Kasumi-1 (cell line): ENCODE measurements at places on chromosomes 1 and 21.
A peak's percentile ranks its signal among the peaks of the same experiment; 100 is the strongest.

DNA sequence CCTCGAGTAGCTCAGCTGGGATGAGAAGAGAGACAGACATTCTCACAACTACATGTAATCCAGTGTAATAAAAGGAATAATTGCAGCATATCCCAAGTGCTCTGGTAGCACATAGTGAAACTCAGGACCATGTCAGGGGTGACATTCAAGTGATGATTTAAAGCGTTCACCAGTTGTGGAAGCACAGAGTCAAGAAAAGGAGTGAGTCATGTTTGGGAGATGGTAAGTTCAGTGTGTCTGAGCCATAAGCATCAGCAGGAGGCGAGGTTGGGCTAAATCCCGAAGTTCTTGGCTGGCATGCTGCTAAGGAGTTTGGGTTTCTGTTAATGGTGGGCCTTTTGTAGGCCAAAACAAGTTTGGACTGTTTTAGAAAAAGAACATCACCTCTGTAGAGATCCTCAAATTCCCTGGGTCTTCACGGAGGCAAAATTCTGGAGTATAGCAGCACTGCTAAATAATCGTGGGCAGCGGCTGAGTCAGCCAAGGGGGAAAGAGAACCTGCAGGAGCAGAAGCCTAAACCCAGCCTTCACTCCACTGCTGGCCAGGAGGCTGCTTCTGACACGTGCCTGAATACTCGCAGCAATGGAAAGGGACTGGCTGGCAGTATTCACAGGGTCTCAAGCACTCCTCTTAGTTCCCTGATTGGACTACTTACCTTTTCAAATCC is 7.2 kb upstream of the NHLH1 start:
- DNase-seq = no peak

DNA sequence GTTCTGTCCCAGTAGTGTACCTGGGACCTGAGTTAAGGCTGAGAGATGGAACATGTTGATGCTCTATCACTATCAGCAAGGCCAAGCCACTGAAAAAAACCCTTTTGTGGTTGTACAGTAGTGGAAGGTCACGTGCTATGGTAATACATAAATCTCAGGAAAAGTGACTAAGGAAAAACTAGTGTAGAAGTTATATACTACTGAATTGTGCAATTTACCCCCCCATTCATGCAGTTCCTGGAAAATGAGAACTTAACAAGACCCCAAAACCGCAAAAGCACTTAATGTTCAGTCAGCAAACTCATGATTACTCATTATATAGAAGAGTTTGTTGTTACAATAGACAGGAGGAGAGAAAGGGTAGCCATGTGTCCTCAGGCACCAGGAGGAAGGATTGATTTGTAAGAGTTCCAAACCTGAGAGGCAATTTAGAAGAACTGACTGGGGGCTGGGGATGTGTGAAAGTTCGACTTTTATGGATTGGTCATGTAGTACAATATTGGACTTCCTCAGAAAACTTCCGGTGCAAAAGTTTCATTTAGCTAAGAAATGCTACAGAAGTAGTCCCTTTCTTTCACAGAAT is 91.6 kb downstream of the RGL1 start:
- DNase-seq = peak; percentile 76

GRCh38 chr1:203511930-203512329 is 18.0 kb downstream of the OPTC start:
- DNase-seq = no peak

- no peak for DNase-seq
These were observed 36.9 kb downstream of the WDR64 start for GRCh38 chr1:241688940-241689368.

DNA sequence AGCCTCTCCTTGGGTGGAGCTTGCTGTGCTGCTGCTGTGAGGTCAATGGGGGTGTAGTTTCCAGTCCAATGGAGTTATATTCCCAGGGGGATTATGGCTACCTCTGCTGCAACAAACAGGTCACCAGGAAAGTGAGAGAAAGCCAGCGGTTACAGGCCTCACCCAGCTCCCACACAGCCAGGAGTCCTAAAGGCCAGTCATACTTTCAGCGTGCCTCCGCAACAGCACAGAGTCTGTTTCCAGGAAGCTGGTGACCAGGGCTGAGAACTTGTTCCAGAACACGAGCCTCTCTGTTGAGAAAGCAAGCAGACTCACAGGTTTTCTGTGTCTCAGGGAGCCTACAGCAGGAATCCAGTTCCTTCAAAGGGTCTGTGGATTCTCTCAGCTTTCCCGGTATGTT is 17.3 kb upstream of the OR2M5 start:
- DNase-seq = no peak

- no peak for DNase-seq
These were observed 19.3 kb upstream of the TRABD2B start for GRCh38 chr1:48016515-48016914.

DNA sequence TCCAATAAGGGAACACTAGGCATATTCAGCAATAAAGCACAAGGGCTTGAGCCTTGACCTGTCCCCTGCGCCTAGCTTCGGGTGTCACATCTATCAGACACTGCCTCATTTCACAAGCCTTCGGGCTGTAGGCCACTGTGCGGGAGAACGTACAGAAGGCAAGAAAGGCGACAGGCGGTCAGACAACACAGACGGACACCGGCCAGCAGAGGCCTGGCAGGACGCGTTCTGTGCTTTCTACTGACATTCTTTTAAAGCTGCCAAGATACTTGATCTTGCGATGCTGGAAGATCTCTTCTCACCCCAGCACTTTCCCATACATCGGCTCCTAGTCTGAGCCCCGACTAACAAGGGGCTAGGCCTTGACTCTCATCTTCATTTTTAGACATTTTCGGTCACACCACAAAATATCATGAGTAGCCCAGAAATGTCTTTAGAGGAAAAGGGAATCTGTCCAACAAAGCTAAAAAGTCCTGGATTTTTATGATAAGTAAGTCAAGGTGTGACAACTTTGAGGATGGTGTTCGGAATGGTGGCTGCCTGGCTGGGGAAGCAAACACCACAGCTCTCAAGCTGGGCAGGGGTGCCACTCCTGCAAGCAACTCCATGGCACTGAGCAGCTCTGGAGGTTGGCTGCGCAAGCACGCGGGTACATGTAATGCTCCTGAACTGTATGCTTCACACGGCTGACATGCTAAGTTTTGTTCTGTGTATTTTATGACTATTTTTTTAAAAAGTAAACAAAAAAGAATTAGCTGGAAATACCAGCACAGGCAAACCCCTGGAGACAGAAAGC is 18.7 kb downstream of the RIPK4 start:
- DNase-seq = no peak

GRCh38 chr1:215146240-215146975 is 63.9 kb downstream of the KCNK2 start:
- DNase-seq = peak; percentile 82

DNA sequence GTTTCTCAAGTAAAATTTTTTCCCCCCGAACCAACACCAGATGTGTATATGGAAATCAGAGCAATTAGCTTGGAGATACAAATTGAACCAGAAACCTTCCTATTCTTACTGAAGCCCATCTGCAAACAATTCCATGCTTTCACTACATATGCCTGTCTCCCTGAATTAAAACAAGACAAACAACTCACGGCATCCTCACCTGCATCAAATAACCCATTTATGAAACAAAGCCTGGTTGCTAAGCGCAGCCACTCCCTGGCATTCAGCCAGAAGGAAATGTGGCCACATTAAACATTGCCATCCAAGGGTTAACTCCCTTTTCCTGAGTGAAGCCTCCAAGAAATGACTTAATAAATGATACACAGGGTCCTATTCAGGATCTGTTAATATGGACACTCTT is 55.3 kb downstream of the APP start:
- no peak for DNase-seq

DNA sequence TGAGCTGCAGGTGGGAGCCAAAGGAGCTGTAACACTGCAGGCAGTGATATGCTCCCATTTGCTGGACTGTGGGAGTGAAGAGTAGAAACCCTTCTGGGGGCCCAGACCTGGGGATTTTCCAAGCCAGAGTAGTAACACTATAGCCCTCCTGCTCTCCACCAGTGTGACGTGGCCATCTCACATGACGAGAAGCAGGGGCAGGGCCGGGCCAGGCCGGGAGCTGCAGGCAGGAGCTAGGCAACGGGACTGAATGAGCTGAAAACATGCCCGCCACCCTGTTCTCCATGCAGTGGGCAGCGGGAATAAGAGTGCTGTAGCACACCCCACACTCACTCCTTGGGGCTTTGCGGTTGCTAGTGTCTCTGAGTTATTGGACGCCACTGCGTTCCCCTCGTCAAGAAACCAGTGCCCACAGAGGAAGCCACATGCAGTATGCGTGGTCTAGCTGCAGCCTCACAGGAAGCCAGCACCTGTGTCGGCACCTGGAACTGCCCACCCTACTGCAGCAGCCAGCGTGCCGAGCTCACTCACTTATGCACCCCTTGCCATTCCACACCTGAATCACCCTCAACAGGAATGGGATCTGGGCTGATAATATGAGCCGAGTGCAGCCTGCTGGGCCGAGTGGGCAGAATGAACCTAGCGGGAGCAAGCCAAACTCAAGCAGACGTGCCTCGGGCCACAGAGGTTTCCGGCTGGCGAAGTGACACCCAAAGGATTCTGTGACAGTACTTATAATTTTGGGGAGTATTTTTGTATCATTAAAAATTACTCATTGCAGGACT is 1389.6 kb downstream of the KCNT2 start:
- DNase-seq = no peak

DNA sequence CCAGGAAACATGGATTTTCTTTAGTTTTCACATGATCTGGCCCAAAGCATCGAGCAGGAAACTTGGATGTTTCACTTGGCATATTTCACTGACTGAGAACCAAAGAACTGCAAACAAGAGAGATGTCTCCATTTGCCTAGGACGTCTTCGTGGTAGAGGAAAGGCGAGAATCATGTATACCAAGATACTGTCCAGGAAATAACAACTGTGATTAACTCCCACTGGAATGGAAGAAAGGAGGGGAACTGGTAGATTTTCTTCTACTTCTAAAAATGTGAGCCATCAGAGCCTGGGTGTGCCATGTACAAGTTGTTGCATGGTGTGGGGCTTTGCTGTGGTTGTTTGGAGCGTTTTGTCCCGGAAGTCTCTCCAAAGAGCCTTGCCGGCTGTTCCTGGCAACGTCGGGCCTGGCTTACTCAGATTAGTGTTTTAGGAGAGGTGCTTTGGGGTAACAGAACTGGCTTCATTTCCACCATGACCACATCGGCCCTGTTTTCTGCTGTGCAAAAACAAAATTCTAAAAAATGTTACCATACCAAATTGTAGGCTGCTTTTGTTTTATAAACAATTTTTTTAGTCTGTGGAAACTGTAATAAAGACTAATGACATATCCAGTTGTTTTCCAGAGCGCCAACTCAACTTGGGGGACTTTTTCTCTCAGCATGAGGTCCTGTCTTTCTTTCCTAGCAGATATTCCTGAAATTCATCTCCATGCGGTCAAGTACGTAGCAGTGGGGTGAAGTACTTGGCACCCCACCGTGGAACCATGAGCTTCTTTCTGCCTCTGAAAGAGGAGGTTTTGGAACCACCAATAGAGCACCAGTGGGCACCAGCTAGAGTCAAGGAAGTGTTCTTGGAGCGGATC is 118.3 kb downstream of the TM2D1 start:
- DNase-seq = no peak

DNA sequence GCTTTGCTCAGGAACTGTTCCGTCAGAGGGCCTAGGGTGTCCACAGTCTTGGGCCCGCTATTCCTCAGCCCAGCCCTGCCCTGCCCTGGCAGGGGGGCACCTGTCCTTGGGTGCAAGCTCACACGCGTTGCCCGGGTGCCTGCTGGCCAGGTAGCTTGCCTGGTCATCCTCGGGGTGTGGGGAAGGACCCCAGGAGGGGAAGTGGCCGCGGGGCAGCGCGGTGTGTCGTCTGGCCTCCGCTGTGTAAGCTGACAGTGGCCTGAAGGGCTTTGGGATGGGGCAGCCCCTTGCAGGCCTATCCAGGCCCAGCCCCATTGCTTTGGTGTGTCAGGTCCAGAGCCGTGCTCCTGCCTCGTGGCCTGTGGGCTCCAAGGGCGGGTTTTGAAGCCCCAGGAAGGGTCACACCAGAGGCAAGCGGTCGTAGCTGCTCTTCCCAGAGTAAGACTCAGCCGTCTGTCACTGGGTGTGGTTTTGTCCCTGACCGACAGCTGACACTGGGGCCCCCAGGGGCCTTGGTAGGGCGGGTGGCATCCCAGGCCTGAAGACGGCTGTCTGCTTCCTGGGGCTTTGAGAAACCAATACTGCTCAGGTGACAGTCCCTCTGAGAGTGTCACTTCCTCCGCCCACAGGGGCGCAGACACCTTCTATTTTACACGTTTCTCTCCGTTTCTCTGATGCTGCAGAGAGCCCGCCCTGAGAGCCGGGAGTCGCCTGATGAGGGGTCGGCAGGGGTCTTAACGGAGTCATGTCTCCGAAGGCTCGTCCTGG is 72.1 kb downstream of the SKI start:
- peak; percentile 19 for DNase-seq
